ENCODE measurements at places on chromosomes 6 and 20.

DNA sequence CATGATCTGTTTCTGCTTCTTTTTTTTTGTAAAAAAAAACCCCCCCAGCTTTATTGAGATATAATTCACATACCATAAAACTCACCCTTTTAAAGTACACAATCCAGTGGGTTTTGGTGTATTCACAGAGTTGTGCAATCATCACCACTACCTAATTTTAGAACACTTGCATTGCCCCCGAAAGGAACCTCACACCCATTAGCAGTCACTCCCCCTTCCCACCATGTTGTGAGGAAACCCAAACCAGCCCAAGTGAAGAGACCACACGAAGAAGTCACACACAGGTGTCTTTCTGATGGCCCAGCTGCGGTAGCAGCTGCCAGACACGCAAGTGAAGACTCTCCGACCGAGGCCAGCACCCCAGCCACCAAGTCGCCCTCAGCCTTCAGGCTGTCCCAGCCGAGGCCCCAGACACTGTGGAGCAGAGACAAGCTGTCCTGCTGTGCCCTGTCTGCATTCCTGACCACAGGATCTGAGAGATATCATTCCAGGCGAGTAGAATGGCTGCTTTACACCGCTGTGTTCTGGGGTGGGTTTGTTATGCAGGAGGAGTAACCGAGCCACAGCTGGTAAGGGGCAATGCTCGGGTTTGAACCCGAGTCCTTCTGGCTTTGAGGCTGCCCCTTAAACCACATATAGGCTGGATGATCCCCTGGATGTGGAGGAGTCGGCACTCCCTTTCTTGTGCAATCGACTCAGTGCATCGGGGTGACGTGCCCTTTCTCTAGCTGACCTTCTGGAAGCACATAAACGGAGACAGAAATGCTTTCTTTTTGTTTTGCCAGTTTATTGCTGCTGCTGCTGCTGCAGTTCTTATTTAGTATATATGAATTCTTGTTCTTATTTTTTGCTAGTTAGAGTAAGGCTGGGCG is 59.1 kb upstream of the PTPN1 start:
- peak; percentile 56 for DNase-seq

DNA sequence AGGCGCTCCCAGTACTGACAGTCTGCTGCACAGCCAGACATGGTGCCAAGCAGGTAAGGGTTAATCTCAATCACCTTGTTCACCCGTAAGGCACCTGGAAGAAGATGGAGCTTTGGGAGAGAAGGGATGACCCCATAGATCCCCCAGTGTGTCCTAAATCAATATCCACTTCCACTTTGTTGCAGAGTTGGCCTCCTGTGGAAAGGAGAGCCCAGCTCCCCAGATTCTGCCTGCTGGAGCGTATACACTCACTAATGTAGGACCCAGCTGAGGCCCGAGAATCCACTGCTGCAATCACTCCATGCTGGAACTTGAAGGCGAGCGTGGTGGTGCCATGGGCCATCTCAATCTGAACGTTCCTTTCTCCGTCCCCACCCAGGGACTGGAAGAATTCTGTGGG is 1.2 kb downstream of the PSMB8 start:
- no peak for DNase-seq

DNA sequence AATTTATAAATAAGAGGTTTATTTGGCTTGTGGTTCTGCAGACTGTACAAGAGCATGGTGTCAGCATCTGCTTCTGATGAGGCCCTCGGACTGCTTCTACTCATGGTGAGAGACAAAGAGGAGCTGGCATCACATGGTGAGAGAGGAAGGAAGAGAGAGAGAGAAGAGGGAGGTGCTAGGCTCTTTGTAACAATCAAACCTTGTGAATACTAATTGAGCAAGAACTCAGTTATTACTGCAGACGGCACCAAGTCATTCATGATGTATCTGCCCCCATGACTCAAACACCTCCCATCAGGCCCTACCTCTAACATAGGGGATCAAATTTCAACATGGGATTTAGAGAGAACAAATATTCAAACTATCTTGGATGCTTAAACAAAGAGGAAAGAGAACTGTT is 6.3 kb upstream of the SIRPG start:
- no peak for DNase-seq

GRCh38 chr6:1827984-1828793 is 218.5 kb downstream of the FOXC1 start:
- DNase-seq: no peak

DNA sequence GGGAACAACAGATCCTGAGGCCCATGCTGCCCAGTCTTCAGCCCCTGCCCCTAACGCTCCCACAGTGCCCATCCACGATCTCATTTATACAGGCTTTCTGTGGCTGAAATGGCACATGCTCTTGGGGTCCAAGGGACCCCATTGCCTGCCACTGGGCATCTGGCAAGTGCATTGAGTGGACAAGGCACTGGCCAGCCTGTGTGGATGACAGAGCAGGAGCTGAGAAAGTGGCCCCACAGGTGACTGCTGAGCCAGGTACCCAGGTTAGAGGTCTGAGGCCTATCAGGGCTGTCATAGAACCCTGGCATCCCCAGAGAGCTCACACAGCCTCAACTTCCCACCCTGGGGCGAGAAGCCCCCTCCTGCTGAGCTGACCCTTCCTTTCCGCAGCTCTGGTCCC is 86.0 kb upstream of the NXT1 start:
- DNase-seq: no peak

GRCh38 chr6:108251252-108251651 is 9.6 kb downstream of the SNX3 start:
- no peak for DNase-seq

DNA sequence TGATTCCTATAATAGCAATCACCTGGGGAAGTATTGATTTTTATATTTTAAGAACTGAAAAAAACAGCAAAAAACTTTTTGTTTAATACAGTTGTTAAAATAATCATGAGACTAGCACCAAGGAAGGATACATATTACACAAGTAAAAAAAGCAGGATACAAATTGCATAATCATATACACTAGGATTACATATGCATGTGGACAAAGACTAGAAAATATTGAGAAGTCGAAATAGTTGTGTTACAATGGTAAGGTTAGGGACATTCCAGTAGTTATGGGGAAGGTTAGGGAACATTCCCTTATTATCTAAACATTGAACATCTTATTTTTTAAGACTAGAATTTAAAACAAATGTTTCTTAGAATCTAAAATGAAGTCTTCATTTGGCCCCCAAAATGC is 9.5 kb downstream of the NUS1 start:
- no peak for DNase-seq

GRCh38 chr6:7207720-7208119 is 100.0 kb downstream of the RREB1 start:
- no peak for DNase-seq
